ENCODE measurements at places on chromosomes 2 and 18.

- DNase-seq, result no peak
Observed at GRCh38 chr18:33866386-33866785, 288.4 kb downstream of the ASXL3 start.

DNA sequence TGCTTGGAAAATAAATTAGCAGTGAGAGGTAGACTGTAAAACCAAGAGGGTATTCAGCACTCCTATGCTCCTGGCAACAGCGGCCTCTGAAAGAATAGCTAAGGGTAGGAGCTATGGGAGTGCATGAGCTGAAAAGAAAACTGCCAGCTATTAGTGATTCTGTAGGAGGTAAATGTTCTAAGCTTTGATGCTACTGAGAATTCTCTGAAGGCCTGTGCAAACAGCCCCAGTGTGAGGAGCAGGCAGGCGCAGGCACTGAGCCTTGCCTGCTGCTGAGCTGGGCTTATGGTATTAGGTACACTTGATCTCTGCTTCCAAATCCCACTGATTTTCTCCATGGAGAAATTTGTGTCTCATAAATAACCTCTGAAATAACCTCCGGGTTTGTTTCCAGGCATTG lies 86.7 kb downstream of the NYAP2 start:
- DNase-seq, result no peak

GRCh38 chr2:113112441-113112840 lies 15.0 kb upstream of the IL1RN start:
- no peak for DNase-seq

- DNase-seq, result no peak
Observed at GRCh38 chr2:234745347-234745746, 206.5 kb upstream of the SH3BP4 start.

GRCh38 chr2:75041226-75041625 lies 82.8 kb downstream of the POLE4 start:
- DNase-seq, result no peak

- DNase-seq, result peak; percentile 3
Observed at GRCh38 chr2:121810959-121811853, 55.8 kb downstream of the TSN start.

- DNase-seq, result no peak
Observed at GRCh38 chr2:85462322-85462721, 43.8 kb downstream of the SH2D6 start.

GRCh38 chr18:39776766-39777165 lies 2178.3 kb upstream of the PIK3C3 start:
- DNase-seq, result no peak

- DNase-seq, result no peak
Observed at GRCh38 chr2:30611583-30611982, 164.5 kb downstream of the LCLAT1 start.

DNA sequence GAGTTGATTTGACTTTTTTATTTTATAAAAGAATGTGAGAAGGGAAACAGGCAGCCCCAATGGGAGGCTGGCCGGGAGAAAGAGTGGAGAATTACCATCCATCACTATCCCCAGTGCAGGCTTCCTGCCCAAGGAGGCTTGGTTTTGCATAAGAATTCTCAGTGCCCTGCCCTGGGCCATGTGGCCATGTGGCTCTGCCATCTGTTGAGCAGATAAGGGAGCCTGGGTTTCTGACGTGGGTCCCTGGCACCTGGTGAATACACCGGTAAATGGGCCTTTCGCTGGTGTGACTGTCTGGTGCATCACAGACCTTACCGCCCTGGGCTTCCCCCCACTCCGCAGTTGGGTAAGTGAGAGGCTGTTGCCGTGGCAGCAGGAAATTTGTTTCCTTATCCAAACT lies 54.5 kb upstream of the TMEM163 start:
- DNase-seq, result no peak

DNA sequence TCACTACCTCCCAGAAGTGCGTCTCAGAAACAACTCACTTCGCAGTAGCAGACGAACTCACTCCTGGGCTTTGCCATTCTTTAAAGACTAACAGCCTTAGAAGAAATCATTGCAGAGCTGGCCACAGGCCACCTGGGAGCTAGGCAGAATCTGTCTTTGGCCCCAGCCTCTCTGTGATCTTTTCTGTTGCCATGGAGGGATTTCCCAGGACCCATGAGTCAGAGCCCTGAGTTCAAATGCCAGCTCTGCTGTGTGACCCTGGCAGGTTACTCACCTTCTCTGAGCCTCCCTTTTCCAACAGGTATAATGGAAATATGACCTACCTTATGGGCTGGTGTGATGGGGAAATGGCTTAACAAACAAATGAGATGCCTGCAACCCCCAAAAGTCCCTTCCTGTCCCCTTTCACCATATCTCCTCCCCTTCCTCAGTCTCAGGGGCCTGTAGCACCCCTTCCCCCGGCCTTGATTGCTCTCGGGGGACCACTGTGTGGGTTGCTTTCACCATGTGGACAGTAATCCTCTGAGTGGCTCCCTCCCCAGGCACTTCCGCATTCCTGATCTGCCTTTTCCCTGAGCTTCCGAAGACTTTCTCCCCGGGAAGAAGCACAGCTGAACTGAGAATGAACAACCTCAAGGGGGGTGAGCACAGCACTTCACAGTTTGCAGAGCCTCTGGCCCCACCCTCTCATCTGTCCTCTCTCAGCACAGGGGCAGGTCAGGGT lies 34.0 kb upstream of the SLC66A3 start:
- no peak for DNase-seq

- DNase-seq, result no peak
Observed at GRCh38 chr18:37487400-37487867, 78.2 kb downstream of the CELF4 start.

DNA sequence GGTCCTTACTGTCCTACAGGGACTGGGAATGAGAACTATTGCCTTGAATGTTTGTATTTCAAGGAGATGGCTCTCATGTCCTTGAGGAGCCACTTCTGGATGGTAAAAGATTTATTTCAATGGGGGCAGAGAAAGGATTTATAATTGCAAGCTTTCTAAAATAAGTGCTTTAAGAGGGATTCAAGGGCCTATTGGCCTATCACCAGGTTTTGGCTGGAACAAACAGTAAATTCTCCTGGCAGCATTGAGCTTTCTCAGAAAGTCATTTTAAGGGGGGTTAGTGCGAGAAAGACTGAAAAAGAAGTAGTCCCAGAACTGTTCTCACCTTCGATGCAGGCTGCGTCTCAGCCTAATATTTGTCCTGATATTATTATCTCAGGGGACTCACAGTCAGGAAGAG lies 29.8 kb downstream of the DPP10 start:
- DNase-seq, result no peak

GRCh38 chr2:234488913-234489451 lies 7.9 kb downstream of the ARL4C start:
- no peak for DNase-seq

DNA sequence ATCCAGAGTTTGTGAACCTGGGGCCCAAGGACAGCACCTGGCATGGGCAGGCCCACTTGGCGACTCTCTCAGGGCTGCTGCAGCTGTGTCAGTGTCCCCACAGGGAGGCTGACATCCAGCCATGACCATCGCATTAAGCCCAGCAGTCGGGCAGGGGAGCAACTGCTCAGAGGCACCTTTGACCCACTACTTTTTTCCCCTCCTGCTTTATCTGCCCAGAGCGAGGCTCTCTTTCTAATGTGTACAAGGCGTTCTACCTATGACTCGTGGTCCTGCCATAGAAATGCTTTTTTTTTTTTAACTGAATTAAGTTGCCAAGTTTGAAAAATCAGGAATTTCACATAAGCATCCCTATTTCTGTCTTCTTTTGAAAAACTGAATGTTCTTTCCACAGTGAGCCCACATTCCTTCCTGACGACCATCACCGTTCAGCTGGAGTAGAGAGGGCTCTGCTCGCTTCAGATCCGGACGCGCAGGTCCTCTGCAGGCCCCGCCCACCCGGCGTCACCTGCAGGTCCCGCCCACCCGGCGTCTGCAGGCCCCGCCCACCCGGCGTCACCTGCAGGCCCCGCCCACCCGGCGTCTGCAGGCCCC lies 403 bp upstream of the CLUL1 start:
- no peak for DNase-seq

All from stimulated activated CD4-positive, alpha-beta T cell treated with anti-CD3 and anti-CD28 coated beads, Interleukin-12 subunit alpha, Interleukin-12 subunit beta, amount 100 ng/mL, for 4 hours (primary cell).